Activated CD8-positive, alpha-beta memory T cell treated with anti-CD3 and anti-CD28 coated beads, Interleukin-2, amount 10 ng/mL, durations not matched to agents 7 days and 5 days (primary cell): ENCODE measurements at places on chromosomes 5 and 9. TPM values are rescaled to one million over a fixed set of nuclear protein-coding genes. Genes with fewer than 3 reads are reported as not detected.

DNA sequence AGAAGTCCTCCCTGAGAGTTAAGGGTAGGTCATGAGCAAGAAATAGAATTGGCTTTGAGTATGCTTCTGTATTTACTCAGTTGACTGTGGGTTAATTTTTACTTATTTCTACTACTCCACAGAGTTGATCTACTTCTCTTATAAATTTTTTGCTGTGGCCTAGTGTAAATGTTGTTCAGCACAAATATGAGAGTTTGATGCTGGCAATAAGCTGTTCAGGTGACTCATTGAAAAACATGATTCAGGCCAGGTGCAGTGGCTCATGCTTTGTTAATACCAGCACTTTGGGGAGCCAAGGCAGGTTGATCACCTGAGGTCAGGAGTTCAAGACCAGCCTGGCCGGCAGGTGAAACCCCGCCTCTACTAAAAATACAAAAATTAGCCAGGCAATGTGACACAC, 4.5 kb upstream of the CDK7 start:
- DNase-seq = no peak

GRCh38 chr5:175652741-175653663, 4.9 kb upstream of the HRH2 start:
- DNase-seq = peak; percentile 92

DNA sequence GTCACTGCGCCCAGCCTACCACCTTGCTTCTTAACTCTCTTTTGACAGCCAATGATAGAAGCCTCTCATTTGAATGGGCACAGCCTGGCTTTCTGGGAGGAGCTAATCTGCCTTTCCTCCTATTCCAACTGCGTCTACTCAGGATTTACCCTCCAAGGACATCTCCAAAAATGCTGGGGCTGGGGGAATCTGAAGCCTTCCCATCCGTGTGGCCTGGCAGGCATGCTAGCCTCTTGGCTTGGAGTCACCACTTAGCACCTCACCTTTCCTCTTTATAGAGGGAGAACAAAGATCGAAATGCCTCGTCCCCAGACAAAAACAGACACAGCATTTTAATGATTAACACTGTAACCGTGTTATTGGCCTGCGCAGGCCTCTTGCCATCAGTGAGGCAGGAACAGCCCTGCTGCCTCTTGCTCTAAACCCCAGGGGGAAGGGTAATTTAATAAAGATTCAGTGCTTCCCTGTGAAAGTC, 108.2 kb upstream of the KLF4 start:
- DNase-seq = no peak

- DNase-seq = peak; percentile 42
These were observed 52.7 kb upstream of the TJP2 start for GRCh38 chr9:69121155-69122081.

- no peak for DNase-seq
These were observed 8.7 kb upstream of the GRIN1 start for GRCh38 chr9:137130176-137130755.

- no peak for DNase-seq
These were observed 18.3 kb upstream of the NEK6 start for GRCh38 chr9:124239249-124240073.

DNA sequence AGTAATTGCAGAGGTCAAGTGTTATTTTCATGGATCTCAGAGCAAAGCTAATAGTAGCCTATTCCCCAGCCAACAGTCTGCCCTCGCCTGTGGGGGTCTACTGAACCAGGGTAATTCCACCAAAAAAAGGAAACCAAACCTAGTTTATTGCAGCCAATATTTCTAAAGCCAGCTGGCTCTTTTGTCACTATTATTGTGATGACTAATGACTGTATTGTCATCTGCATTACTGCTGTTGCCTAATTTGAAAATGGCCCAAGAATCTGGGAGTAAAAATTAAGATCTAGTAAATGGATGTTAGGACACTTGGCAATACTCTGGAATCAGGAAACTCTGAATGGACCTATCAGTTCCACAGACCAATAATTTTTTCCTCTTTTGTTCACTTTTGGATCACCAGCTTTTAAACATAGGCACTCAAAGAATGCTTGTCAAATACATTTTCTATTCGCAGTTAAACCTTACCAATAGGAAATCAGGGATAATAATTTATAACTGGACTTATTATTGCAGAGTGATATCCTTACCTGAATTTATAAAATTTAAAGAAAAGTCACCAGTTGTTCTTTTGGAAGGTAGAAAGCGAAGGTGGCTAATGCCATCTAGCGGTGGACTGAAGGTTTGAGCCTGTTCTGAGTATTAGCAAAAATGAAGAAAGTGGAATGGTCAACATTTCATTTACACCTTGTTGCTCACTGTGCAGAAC, 69.2 kb downstream of the SYK start:
- DNase-seq = peak; percentile 56

Gene SLC9A3
- total RNA-seq = 1.3 TPM

Gene SPATA31A3
- not detected for total RNA-seq

Gene RLN2
- 2.1 TPM for total RNA-seq

Gene CCDC152
- total RNA-seq = 6.9 TPM

Gene ROR2
- total RNA-seq = 3.2 TPM

Gene HACD4
- 12.9 TPM for total RNA-seq

Gene C5orf46
- total RNA-seq = not detected

Gene ANKRD55
- not detected for total RNA-seq

Gene ROPN1L
- 1.1 TPM for total RNA-seq
